GDM1 (cell line): ENCODE measurements at places on chromosomes 6 and 20.

DNA sequence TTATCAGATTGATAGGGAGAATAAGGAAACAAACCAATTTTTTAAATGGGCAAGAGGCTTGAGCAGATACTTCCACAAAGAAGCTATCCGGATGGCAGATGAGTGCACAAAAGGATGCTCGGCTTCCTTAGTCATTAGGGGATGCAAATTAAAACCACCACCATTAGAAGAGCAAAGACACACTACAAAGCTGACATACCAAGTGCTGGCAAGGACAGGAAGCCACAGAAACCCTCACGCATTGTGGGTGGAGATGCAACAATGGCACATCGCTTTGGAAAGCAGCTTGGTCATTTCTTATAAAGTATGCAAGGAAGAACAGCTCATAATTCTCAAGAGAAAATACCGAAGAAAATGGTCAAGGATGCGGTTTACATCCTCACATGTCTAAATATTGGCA, 19.8 kb downstream of the BFSP1 start:
- no peak for DNase-seq

DNA sequence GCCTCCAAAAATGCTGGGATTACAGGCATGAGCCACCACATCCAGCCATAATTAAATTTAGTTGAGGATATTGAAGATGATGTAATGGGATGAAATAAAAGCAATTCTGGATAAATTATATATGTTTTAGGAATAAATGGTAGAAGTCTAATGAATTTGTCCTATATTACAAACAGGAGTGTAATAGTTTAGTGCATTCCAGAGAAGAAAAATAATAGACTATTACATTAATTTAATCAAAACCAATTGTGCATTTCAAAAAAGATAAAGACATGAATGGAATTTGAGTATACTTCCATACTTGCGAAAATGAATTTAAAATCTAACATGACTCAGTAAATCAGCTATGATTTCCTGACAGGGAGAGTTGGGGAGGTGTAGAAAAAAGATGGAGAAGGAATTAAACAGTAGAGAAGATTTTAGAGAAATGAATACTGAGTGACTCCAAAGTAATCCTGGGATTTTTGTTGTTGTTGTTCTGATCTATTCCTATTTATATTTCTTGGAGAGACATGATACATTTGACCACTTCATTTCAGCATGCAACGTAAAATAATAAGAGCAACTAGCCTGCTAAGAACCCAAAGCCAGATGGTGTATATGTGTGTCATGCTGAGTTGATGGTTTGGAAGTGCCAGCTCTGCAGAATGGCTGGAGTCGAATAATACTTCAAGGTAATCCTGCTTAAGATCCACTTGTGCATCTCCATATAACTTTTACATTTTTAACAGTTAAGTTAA, 67.4 kb downstream of the AIG1 start:
- no peak for DNase-seq

- DNase-seq = no peak
These were observed 83.3 kb upstream of the TNFAIP3 start for GRCh38 chr6:137783710-137784109.

- DNase-seq = no peak
These were observed 64.8 kb downstream of the LMBRD1 start for GRCh38 chr6:69732045-69732444.

- DNase-seq = no peak
These were observed 25.4 kb downstream of the ZMYND8 start for GRCh38 chr20:47330933-47331708.

GRCh38 chr20:54657268-54657826, 182.0 kb downstream of the DOK5 start:
- no peak for DNase-seq

- no peak for DNase-seq
These were observed 20.2 kb downstream of the TTLL9 start for GRCh38 chr20:31890646-31891045.

- peak; percentile 22 for DNase-seq
These were observed 507.3 kb upstream of the CITED2 start for GRCh38 chr6:139881728-139882211.

GRCh38 chr6:170229851-170230519, 60.9 kb downstream of the DLL1 start:
- DNase-seq = no peak

DNA sequence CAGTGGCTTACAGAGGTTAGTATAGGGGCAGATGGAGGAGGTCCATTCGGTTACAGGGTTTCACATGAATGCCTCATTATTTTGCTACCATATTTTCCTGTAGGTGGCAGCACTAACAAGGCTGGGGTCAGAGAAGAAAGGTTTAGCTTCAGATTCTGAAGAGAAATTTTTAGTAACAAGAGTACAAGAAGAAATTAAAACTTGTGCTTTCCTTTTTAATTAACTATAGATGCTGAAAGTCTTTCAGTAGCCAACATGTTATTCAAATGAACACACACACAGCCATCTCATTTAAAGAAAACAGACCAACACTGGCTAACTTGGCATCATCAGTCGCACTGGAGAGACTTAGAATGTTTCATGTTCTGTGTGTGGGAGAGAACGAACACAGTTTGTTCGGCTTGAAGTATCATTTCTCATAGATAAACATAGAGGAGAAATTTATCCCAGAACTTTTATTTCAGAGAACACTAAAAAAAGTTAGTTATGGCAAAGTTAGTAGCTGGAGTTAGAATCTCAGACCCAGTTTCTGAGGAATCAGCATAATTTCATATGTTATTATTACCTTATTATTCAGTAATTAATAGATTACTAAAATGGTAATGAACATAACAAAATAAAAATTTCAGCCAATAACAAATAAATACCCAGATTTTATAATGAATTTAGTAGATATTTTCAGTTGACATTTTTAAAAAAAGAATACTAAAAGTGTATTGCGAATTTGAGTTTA, 314.0 kb upstream of the RSPO3 start:
- peak; percentile 9 for DNase-seq

GRCh38 chr6:100320686-100321085, 144.0 kb downstream of the SIM1 start:
- DNase-seq = no peak

DNA sequence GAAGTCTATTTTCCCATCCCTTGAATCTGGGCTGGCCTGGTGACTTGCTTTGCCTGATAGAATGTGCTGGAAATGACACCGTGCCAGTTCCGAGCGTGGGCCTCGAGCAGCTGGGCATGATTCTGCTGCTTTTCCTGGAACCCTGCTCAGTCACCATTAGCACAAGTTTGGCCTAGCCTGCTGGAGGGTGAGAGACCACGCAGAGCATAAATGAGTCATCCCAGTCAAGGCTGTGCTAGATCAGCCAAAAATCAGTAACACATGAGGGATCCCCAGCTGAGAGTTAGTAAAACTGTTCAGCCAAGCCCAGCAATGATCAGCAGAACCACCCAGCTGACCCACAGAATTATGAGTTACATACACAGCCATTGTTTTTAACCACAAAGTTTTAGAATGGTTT, 74.8 kb upstream of the TOP1 start:
- DNase-seq = no peak

GRCh38 chr6:108904741-108905140, 56.5 kb downstream of the ARMC2 start:
- no peak for DNase-seq

DNA sequence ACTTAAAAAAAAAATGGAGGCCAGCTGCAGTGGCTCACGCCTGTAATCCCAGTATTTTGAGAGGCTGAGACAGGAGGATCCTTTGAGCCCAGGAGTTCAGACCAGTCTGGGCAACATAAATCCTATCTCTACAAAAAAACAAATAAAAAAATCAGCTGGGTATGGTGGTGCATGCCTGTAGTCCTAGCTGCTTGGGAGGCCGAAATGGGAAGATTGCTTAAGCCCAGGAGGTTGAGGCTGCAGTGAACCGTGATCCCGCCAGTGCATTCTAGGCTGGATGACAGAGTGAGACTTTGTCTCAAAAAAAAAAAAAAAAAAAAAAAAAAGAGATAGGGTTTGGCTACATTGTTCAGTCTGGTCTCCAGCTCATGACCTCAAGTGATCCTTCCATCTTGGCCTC, 29.7 kb downstream of the MYO6 start:
- no peak for DNase-seq

GRCh38 chr20:1844325-1845162, 50.7 kb upstream of the SIRPA start:
- DNase-seq = no peak

GRCh38 chr6:84791233-84791632, 26.8 kb upstream of the TBX18 start:
- peak; percentile 3 for DNase-seq

GRCh38 chr6:19837511-19838441, 606 bp downstream of the ID4 start:
- DNase-seq = no peak

DNA sequence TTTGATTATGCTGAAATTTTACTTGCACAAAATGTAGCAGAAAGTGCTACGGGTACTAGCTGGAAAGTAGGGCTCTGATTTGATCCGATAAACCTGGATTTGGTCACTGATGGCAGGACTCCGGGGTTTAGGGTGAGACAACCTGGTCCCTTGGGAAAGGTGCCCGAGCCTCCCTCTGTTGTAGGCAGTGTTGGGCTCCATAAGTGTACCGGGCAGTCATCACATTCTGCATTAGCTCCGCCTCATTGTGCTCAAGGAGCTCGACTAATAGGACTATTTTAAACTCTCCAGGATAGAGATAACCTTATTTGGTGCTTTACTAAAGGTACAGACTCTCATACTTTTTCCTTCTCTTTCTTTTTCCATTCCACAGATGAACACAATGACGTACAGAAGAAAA, 117.6 kb downstream of the UTRN start:
- no peak for DNase-seq

DNA sequence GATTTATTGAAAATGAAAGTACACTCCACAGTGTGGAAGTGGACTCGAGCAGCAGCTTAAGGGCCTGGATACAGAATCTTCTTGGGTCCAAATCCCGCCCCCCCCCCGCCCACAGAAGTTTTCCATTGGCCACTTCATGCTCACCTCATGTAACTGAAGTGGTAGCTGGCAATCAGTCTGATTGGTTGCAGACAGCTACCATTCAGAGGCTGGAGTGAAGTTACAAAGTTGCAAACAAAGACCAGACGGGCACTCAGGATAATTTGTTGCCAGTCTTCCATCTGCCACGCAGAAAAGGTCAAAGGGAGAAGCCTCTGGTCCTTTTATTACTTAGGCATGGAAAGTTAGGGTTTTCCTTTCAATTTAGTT, 25.8 kb upstream of the FABP7 start:
- no peak for DNase-seq
